CD4-positive, alpha-beta T cell treated with Interleukin-15 for 4 hours (primary cell): ENCODE measurements at places on chromosomes 2 and 18.
A peak's percentile ranks its signal among the peaks of the same experiment; 100 is the strongest.

- DNase-seq: no peak
These were observed 138.5 kb downstream of the COL4A4 start for GRCh38 chr2:227025510-227025909.

DNA sequence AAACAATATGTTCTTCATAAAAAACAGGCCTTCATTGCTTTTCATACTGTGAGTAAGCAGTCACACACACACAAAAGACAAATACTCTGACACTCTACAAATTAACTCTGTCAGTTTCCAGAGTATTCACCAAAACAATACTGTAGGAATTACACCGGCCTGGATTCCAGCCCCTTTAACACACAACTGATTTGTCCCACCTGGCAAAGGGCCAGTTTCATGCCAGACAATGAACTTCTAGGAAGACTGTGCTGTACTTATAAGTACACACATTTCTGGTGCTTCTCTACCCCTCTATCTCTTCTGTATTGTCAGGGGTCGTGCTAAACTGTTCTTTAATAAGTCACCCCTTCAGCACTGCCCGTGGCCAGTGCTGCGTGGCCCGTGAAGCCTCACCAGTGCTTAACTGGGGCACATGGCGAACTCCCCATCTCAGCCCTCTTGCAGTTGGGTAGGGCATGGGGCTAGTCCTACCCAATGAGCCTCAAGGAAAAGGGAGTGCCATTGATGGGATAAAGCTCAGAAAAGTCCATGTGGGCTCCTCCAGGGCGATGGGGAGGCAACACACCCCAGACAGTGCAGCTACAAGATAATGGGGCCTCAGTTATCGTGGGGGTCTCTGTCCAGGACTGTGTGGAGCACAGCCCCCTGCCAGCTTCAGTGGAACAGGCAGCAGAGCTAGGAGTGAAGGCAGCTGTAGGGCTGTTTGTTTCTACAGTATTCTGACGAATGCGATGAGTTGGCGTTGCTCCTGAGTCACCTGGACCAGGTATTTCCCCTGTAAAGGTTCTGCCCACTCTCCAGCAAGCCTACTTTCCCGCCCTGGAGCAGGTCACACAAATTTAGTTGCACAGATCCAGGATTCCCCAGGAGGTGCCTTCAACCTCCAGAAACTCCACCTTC is 99.0 kb downstream of the SP3 start:
- DNase-seq: no peak

GRCh38 chr18:3596637-3597384 is 146.8 kb downstream of the TGIF1 start:
- peak; percentile 53 for DNase-seq

DNA sequence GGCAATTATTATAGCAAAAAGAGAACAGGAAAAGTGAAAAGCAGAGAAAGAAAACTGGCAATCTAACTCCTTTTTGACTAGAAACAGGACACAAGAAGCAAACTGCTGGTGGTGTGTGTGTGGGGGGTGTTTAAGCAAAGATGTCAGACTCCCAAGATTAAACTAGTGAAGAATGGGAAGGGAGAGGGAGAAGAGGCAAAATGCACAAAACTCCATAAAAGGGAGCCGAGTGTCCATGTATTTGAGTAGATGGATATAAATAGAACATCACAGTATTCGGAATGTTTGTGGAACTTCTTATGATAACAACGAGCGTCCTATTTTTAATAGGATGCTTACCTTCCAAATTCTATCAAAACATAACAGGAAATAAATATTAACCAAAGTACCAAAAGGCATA is 179.8 kb upstream of the TRIB2 start:
- no peak for DNase-seq

DNA sequence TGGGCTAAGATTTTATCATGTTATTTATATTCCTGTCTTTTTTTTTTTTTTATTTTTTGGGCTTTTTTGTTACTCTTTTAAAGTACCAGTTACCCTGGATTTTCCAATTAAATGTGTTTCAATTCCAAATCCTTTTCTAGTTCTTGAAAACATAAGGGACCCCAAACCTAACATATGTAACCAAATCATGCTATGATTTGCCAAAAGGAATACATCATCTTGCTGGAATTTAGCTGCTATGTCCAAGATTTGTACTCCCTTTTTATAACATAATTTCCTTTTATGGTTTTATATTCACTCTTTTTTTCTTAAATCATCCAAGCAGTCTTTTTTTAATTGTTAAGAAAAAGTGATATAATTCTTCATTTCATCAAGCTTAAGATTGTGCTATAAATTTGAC is 60.9 kb upstream of the DSEL start:
- no peak for DNase-seq

DNA sequence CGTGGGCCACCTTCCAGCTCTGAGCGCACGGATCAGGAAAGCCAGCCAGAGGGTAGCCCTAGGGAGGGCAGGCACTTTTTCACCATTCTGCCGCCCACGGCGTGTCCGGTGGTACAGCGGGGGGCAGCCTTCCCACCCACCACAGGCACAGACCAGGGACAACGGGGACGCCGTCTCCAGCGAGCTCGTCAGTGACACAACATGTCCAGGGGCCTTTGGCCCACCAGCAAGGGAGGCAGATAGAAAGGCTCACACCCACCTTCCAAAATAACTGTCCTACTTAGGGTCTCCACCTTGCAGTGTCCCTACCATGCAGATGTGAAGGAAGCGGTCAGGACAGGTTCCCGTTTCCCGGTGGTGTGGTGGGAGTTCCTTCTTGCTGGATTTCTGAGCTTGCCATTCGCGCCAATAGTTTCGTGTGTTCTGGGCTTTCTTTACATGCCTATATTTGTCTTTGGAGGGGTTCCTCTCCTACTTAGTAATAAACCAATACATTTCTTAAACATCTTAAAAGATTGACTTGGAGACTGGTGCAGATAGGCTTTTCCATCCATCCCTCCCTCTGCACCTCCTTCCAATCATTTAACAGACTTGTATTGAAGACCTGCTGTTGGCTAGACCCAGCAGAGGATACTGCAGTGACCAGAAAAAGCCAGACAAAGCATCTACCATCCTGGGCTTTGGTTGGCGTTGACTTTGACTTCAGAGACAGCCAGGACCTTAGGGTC is 872 bp downstream of the ASB1 start:
- no peak for DNase-seq

DNA sequence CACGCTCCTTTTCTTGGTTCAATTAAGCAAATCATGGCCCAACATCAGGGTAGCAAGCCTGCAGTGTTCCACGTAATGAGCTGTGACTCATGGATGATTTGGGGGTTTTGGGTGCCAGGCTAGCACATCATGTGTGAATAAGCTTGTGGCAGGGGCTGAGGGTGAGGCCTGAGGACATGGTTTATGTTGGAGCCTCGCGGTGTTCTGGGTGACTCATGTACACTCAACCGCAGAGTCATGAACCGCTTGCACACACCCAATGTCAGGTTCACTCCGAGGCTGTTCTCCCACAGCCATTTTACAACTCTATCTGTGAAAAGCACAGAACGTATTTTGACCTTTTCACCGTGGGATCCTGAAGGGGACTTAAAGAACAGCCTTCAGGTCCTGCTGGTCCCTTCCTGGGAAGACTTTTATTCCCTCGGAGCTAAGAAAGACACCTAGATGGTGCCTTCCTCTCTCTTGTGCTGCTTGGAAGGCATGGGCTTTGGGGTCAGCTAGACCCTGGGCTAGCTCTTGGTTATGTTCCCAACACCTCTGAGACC is 139.9 kb upstream of the ZEB2 start:
- peak; percentile 66 for DNase-seq

DNA sequence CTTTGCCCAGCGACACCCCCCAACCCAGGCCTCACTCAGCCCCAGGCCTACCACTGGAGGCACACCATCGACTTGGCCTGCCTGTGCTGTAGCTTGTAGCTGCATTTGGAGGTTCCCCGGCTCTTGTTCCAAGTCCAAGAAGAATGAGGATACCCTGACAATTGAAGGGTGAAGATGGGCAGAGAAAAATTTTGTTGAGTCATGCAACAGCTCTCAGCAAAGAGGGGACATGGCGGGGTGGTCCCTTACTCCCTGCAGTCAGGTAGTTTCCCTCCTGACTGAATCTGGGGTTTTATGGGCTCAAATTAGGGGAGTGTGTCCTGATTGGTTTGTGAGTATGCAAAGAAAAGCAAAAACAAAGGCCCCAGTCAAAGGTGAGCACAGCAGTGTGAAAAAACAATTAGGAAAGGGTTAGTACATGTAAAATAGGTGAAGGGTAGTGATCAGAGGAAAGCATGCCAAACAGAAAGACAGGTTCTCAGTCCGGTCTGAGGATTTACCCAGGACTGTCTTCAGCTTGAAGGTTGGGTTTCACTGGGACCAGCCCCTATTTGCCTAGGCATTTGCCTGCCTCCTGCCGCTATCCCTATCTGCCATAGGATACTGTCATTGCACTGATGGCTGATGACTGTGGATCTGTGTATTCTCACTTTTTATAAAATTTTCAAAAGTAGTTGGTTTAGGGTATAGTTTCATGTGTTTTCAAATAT is 316.4 kb upstream of the RND3 start:
- DNase-seq: no peak

DNA sequence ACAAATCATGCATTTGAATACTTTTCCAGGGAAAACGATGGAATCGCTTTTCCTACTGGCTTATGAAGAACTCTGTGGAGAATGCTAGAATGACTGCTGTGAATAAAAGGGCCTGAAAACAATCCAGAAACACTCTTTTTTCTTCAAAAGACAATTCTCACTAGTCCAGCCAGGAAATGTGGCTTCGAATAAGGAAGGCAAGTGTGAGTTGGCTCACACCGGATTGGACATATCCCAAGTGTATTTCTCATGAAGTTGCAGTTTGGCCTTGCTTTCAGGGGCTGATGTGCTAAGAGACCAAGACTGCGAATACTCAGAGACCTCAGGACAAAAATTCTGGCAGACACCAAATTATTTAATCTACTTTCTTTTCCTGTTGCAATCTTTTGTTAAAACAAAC is 54.1 kb downstream of the FIGN start:
- no peak for DNase-seq

GRCh38 chr2:164722616-164723338 is 101.5 kb upstream of the GRB14 start:
- DNase-seq: no peak

- no peak for DNase-seq
These were observed 1849.9 kb upstream of the CELF4 start for GRCh38 chr18:39415471-39415870.

- no peak for DNase-seq
These were observed 64.1 kb downstream of the EIF2AK3 start for GRCh38 chr2:88563129-88563528.

GRCh38 chr2:137566387-137566786 is 397.9 kb upstream of the HNMT start:
- no peak for DNase-seq

DNA sequence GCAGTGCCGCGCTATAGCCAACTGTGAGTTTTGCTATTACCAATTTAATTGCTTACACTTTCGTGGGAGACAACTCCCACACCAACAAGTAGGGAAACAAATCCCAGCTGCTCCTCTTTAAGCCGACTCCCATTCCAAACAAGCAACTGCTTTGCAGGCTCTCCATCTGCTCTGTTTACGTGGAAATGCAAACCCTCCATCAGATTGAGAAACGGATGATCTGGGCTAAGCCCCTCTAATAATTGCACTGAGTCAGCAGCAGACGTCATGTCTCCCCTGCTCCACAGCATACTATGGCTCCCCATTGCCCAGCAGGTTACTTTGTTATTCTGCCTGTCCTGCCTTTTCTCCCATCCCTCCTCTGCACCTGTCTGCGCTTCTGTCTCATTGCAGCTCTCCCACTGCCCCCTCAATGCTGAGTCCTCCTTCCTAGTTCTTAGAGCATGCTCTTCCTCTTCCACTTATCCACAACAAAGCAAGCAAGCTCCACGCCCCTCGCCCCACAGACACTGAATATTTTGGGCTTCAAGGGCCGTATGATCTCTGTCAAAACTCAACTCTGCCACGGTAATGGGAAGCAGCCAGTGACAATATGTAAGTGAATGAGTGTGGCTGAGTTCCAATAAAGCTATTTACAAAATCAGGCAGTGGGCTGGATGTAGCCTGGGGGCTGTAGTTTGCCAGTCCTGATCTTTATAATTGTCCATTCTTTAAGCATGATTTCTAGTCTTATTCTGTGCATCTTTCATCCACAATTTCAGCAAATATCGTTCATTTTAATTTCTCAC is 39.5 kb upstream of the ARL4C start:
- DNase-seq: no peak

DNA sequence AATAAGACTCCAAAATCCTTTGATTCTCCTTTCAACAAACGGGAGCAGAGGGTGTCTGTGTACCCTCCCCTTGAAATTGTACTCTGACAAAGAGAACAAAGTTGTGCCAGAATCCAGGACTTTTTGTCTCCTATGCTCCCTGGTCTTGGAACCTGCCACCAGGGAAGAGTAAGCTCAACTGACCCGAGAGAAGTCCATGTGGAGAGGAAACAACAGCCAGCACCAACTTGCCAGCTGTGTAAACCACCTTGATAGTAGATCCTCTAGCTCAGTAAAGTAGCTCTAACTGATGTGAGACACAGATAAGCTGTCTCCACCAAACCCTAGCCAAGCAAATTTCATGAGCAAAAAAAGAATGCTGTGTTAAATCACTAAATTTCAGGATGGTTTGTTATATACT is 46.9 kb downstream of the LNPK start:
- no peak for DNase-seq

- DNase-seq: no peak
These were observed 553.7 kb upstream of the SYT4 start for GRCh38 chr18:43830947-43831346.

DNA sequence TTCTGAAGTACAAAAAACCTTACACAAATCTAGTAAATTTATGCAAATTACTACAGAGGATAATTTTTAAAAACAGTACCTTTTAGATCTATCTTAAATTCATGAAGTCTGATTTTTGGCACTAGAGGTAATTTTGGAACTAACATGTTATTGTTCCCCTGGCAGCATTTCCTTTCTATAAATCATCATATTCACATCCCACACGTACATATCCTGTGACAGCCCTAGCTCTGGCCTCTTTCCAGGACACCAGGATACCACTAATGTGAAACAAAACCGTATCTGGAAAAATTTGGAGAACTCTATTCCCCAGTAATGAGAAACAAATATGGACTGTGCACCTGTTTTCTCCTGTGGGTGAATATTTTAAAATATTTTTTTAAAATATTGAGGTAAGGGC is 14.0 kb upstream of the BIRC6 start:
- no peak for DNase-seq

DNA sequence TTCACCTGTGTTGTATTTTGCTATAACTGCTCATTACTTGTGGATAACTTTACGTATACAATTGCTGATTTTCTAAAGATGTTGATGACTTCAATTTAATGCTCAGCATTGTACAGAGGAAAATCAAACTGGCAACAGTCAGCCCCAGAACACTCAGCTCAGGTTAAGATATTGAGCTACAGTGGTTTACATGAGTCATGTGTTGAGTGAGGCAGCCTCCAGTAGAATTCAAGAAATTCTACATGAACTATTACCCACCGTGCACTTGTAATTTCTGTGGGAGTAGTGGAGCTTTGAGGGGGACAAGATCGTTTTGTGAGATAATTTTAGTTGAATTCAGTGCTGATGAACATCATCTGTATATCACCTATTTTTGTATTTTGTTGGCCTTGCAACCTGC is 292.3 kb downstream of the ALPK2 start:
- DNase-seq: no peak

- DNase-seq: no peak
These were observed 490.2 kb upstream of the KLHL29 start for GRCh38 chr2:22894761-22895160.
